ENCODE measurements at places on chromosomes 7 and 10.

GRCh38 chr10:132684164-132684891 lies 101.6 kb downstream of the NKX6-2 start:
- no peak for DNase-seq

GRCh38 chr7:129864042-129864441 lies 88.7 kb downstream of the UBE2H start:
- DNase-seq = no peak

- DNase-seq = no peak
Observed at GRCh38 chr7:147485660-147486210, 1104.8 kb upstream of the C7orf33 start.

GRCh38 chr7:98251231-98251600 lies 816 bp downstream of the TECPR1 start:
- peak; percentile 28 for DNase-seq

- DNase-seq = no peak
Observed at GRCh38 chr7:107972941-107973376, 30.0 kb downstream of the LAMB1 start.

DNA sequence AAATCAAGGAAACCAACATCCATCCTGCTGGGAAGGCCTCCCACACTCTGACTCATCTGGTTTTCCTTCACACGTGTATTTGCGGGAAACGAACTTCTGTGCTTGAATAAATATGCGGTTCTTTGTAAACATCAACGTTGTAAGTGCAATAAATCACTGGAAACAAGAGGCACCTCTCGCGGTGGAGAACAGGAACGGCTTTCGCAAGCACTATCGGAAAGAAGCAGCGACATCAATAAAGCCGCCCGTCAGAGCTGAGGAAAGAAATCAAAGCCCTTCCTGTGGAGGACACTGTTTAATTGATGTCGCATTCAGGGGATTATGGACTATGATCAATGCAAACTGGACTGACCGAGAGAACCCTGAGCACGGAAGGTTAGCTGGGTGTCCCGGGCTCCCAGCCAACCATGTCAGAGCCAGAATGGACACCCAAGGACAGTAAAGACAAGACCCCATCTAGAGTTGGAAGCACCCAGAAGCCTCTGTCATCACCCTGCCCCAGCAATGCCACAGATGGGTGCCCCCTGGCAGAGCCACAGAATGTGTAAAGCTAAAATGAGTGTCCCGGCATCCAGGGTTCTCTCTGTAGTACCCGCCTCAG lies 37.6 kb downstream of the OAT start:
- no peak for DNase-seq

- no peak for DNase-seq
Observed at GRCh38 chr10:113047151-113047550, 97.1 kb downstream of the TCF7L2 start.

DNA sequence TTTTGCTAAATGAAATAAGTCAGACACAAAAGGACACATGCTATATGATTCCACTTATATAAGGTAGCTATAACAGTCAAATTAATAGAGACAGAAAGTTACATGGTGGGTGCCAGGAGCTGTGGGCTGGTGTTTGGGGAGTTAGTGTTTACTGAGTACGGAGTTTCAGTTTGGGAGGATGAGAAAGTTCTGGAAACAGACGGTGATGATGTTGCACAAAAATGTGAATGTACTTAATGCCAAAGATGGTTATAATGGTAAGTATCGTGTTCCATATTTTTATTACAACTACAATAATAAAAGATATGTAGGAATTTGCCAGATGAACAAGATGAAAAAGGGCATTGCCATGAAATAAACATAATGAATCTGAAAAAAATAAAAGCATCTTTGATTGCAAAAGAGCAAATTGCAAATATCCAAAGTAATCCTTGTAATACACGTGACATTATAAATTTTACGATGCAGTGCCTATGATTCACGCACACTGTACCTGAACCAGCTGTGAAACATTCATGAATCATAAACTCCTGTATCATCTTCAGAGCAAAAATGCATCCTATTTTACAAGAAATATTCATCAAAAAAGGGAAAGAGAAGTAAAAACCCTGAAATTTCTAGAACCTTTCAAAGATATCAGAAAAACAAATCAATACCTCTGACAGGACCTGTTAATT lies 676.7 kb downstream of the PCDH15 start:
- DNase-seq = no peak

DNA sequence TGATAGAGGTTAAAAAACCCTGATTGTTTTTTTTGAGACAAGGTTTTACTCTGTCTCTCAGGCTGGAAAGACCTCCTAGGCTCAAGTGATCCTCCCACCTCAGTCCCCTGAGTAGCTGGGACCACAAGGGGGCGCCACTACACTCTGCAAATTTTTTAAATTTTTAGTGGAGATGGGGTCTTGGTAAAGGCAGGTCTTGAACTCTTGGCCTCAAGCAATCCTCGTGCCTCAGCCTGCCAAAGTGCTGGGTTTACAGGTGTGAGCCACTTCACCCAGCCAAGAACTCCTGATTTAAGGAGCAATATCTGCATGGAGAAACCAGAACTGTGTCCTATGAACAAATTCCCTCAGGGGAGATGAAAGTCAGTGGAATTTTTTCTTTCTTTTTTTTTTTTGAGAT lies 7.3 kb upstream of the KLHDC10 start:
- peak; percentile 47 for DNase-seq

GRCh38 chr10:6482737-6483357 lies 97.2 kb downstream of the PRKCQ start:
- no peak for DNase-seq

DNA sequence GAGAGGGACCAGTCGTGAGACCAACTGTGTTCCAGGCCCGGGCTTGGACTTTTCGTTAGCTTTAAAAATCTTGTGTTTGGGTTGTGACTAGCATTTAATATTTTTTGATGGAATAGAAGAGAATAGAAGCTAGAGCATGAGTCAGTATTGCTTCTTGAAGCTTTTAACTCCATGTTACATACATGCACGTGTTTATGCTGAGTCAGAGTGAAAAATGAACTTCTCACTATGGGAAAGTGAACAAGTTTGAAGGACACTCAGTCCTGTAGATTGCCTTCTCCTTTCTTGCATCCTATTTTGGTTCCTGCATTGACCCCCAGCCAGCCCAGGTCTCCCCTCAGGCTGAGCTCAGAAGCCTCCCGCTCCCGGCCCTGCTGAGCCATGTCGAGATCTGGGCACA lies 31.8 kb downstream of the GHRHR start:
- no peak for DNase-seq

- no peak for DNase-seq
Observed at GRCh38 chr10:97844678-97845077, 5.0 kb upstream of the GOLGA7B start.

- no peak for DNase-seq
Observed at GRCh38 chr7:2165610-2166594, 66.8 kb downstream of the MAD1L1 start.

- DNase-seq = no peak
Observed at GRCh38 chr7:75981453-75982305, 12.7 kb downstream of the TMEM120A start.

- no peak for DNase-seq
Observed at GRCh38 chr10:79250259-79250658, 97.0 kb upstream of the PPIF start.

DNA sequence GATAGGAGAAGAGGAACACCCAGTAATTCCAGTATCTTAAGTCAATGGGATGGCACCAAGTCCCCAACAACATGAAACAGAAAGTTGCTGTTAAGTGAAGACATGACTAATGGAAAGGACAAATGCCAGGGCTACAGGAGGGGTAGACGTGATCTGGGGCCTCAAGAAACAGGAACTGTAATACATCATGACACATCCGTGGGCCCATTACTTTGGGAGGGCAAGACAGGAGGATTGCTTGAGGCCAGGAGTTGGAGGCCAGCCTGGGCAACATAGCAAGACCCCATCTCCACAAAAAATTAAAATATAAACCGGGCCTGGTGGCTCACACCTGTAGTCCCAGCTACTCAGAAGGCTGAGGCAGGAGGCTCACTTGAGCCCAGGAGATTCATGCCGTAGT lies 408.6 kb upstream of the PRKCQ start:
- DNase-seq = no peak

DNA sequence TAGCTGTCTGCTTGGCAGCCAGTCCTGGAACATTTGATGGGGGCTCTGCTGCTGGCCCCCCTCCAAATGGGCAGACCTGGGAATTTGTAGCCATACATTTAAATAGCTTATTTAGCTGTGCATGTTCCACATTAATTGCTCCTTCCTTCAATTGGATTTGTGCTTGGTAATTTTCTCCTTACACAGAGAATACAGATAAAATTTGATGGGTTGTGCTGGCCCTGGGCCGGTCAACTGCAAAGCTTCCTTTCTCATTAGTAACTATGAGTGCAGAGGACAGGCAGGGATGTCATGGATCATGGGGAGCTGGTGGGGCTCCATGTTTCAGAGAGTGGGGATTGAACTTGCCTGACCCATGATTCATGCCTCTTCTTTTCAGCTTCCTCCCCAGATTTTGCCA lies 201.5 kb upstream of the GHITM start:
- no peak for DNase-seq

- DNase-seq = no peak
Observed at GRCh38 chr7:84746353-84746752, 440.5 kb downstream of the SEMA3D start.

- DNase-seq = no peak
Observed at GRCh38 chr7:1228545-1229201, 4.0 kb upstream of the UNCX start.

GRCh38 chr10:84177541-84178141 lies 4.0 kb downstream of the GPR15LG start:
- DNase-seq = no peak

DNA sequence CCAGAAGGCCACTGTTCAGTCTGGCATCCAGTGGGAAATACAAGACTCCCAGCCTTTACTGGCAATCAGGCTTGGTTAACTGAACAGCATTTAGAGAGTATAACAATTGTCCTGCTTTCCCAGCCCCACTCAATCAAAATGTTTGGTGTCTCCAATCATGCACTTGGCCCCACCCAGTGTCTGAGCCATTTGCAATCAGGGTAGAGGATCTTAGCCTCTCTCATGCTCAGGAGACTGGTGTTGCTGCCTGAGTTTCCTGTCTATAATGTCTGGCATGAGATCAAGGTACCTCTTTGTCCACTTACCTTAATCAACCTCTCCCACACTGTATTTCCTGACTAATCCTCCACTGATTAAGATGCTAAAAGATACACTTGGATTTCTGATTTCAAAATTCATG lies 290.2 kb upstream of the GHITM start:
- DNase-seq = no peak

DNA sequence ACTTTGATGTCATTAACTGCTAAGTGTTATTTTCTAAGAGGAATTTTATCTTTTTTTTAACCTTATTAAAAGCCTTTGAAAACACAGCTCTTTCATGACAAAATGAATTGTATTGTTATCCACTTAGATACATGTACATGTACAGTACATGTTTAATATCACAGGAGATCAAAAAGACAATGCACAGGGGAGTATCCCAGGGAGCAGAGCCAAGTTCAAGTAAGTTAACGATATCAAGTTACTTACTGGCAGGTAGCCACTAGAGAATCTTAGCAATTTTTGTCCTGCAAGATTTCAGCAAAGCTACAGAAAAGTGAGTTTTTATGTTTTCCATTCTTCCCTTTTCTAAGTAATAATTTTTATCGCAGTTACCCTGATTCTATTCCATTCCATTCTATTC lies 33.9 kb upstream of the ARL4A start:
- no peak for DNase-seq

Data from T follicular helper cell (primary cell).